ENCODE measurements at places on chromosomes 2 and 18.
A peak's percentile ranks its signal among the peaks of the same experiment; 100 is the strongest.

DNA sequence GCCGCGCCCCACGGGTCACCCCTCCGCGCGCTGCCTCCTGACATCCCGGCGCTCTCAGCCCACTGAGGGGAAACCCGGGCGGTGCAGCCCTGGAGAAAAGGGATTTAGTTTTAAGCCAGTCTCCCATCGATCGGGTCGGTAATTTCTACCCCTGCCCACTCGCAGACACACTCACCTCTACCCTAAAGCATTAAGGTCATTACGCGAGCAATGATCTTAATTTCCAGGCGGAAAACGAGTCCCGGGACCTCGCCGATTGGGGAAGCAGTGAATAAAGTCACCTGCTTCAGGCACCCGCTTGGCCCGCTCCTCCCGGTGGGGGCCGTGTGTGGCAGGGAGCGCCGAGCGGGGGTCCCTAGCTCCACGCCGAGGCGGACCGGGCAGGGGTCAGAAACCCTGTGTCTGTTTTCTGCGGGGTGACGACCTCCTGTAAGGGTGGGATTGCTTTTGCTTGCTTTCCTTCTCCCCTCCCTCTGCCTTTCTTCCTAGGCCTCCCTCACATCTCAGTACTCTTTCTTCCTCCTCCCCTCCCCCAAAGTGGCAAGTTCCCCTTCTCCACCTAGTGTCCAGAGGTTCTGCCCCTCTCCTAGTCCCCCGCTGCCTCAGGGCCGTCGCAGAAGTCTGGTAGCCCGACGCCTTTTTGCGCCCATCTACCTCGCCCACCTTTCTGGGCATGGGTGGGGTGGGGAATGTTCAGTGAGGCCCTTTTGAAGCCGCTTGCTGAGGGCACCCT is 142.6 kb downstream of the MEIS1 start:
- DNase-seq, result no peak

- peak; percentile 54 for DNase-seq
Observed at GRCh38 chr18:65753520-65753919, 2.7 kb downstream of the CDH7 start.

- DNase-seq, result no peak
Observed at GRCh38 chr2:169136885-169137534, 67.6 kb downstream of the DHRS9 start.

DNA sequence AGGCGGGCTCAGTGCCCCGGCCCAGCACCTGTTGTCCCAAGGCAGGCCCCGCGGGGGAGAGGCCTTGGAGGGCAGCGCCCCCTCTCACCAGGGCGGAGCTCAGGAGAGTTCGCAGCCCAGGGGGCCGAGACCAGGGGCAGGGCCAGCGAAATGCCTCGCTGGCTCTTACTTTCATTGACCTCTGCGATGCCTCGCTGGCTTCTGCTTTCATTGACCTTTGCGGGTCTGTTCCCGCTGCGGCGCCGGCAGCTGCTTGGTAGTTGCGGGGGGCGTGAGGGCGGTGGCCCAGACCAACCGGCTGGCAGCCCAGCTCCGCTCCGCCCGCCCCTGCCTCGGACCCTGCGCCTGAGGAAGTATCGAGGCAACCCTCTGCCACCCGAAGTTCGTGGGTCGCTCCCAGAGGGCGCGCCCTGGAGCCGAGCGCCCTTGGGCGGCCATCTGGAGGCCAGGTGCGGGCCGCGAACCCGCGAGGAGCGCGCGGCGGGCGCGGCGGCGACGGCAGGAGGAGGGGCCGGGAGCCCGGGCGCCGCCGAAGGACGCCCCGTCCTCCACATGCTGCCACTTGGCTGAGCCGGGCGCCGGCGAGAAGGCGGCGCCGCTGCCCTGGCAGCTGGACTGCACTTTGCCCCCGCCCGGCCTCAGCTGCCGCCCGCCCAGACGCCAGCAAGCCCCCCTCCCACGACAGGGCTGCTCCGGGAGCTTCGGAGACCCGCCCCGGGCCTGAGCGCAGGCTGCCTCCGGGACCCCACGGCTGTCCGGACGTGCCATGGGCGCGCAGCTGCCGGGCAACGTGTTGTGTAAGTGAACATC is 118.0 kb upstream of the MSTN start:
- DNase-seq, result peak; percentile 86

- no peak for DNase-seq
Observed at GRCh38 chr2:205216580-205216979, 465.7 kb upstream of the NRP2 start.

- no peak for DNase-seq
Observed at GRCh38 chr2:147855316-147855715, 10.5 kb downstream of the ACVR2A start.

DNA sequence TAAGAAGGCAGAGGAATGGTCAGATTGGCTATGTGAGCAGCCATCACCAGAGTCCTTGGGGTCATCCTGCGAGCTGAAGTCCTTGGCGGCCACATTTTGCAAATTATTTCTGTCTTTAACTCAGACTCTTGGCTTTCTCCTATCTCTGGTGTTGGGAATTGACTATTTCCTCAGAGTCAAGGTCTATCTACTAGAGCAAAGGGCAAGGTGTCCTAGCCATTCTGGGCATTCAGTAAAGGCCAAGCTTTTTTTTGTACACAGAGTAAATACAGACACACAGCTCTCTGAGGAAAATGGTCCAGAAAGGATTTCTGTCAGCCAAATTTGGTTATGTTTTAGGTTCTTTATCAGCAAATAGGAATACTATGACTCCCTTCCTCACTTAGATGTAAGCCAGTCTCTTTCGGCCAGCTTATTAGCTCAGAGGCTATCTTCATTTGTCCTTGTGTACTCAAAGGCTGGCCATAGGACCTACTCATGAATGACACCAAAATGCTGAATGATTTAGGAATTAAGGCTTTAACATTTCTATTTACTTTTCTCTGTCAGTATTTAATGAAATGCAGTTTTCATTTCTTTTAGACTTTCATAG is 146.5 kb downstream of the CNTNAP5 start:
- no peak for DNase-seq

DNA sequence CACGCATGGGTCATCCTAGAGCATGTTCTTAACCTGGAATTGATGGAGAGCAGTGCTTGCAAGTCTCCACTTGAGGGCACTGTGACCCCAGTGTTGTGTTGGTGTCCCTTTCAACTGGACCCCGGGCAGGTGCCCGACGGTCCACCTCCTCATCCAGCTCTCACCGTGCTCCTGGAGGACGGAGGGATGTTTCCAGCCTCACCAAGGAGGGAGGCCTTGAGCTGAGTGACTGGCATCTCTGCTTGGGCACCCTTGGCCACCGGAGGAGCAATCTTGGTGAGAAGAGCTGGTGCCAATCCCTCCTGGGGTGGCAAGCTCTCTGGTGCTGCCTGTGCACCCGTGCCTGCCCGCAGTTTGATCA is 45.4 kb upstream of the ASB18 start:
- peak; percentile 92 for DNase-seq

- no peak for DNase-seq
Observed at GRCh38 chr18:693466-694187, 18.8 kb downstream of the ENOSF1 start.

GRCh38 chr2:164510895-164511294 is 110.4 kb downstream of the GRB14 start:
- DNase-seq, result no peak

DNA sequence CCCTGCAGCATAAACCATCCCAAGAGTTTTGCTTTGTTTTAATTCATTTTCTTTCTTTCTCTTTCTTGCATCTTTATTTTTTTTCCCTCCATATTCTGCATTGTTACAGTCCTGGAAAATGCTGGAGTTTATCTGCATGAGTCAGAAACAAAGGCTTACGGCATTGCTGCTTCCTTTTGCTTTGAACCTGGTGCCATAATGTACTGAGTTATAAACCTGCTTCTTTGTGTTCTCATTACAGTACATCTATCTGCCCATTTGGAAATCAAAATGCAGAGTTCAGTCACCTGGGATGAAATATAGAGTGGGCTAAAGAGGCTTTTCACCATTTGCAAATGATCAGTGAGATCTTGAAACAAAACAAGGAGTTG is 1009.2 kb upstream of the FANCL start:
- no peak for DNase-seq

DNA sequence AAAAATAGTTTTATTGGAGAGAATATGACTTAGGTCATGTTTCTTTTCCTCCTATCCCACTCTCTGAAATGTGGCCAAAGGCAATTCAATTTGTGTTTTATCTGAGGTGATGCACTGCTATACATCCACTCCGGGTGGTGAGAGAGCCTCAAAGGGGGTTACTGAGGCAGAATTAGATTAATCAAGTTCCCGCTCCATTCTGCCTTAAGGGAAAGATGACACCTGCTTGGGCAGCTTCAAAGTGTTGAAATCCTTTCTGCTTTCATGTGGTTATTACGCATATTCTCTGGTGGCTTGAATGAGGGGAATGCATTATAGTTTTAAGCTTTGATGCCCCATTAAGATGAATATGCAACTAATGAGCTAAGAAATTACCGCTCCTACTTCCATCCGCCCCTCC is 213.0 kb upstream of the TMEFF2 start:
- DNase-seq, result no peak

GRCh38 chr18:60910534-60910933 is 422.7 kb upstream of the CDH20 start:
- DNase-seq, result no peak

GRCh38 chr2:32937602-32938448 is 8.9 kb upstream of the LTBP1 start:
- peak; percentile 74 for DNase-seq

DNA sequence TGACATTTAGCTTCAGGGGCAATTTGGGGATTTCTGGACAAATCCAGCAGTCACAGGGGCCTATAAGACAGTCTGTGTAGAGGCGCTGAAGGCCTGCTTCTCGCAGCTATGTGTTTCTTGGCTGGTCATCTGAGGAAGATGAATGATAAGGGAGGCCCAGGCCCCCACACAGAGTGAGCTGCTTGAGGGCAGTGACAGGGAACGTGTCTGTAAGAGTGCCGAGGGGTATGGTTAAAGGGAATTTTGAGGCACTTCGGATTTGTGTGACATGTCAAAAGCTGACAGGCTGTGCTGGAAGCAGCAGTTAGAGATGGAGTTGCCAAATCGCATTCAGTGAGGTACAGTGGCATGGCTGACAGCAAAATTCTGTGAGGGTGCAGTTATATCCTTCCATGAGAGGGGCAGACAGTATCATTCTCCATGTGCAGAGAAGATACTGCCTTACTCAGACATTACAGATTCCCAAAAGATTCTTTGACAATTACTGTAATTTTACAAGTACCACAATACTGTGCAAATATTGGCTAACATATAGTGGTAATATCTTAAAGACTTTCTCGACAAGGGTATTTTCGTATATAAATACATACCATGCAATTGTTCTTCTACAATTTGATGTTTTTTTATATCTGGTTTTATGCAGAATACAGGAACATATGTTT is 74.0 kb downstream of the CERS6 start:
- no peak for DNase-seq

DNA sequence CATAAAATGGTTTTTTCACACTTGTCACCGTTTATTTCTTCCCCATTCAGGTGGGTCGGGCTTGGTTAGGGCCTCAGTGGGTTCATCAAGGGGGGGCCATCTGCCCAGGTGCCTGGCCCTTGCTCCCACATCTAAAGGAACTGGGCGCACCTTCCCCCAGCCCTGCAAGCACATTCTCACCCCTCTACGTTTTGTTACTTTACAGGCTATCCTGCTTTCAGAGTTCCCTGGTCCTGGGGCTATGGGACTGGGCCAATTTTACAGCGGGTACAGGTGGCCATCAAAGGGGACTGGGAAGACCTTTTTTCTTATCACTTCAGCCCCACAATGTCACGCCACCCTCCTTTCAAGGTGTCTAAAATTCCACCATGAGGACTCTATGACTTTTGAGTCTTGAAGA is 71.8 kb upstream of the HAAO start:
- no peak for DNase-seq

GRCh38 chr2:64284751-64285150 is 140.5 kb upstream of the PELI1 start:
- DNase-seq, result no peak

GRCh38 chr2:189580241-189580651 is 340 bp downstream of the SLC40A1 start:
- DNase-seq, result peak; percentile 37

GRCh38 chr2:59046401-59047372 is 805.6 kb upstream of the FANCL start:
- DNase-seq, result no peak

DNA sequence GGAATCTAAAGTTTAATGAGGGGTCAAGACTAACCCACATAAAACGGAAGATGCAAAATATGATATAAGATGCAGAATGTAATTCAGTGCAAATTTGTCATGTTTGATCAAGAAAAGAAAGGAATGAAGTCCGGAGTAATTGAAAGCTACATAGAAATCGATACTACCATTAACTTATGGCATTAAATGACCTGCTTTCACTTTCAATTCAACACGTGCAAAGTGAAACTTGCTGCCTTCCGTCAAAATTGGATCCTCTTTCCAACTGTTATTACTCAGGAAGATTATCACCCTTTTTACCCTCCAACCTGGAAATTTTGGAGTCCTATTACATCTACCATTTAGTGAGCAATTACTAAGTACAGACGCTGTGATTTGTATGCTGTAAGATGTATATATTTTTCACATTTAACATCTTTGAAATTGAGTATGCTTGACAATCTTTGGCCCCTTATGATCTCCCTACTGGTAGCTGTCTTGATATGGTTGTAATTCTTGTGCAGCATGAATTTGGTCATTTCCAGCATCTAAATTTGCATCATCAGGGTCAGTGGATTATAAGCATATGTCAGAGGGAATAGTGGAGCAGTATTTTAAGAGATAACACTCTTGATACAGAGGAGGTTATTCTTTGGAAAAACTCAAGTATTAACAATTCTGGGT is 18.6 kb downstream of the UNC80 start:
- DNase-seq, result no peak

DNA sequence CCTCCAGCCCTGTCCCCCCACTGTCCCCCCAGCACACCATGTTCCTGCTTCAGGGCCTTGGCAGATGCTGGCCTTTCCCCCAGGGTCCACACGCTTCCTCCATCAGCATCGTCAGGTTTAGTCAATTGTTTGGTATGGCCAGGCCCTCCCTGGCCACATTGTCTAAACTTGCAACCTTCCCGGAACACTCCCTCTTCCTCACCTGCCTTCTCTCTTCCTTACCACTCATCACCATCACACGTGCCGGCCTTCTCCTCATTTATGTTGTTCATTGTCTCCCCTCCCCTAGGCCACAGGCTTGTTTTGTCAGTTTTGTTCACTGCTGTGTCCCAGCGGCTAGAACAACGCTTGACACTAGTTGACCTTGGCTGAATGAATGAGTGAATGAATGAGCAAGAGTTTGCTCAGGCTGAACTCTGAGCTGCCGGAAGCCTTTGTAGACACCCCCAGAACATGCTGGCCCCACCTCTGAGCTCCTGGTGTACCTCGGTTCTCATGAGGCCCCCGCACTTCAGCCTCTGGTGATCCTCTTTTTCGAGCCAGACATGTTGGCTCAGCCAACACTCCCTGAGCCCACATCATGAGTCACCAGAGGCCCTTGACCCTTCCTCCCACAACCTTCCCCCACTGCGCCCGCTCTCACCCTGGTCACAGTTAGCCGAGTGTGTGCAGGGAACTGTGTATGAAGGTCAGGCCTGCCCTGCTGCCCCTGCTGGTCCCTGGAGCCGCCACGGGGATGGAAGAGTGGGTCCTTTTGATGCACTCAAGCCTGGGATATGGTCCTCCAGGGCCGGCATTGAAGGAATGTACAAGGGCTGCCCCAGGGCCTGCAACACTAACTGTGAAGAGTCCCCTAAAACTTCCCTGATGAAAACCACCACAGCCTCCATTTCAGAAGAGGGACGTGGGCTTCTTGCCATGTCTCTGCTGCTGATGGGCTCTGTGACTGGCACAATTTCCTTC is 57.5 kb downstream of the HS1BP3 start:
- DNase-seq, result no peak

Data from iPS-NIHi11 (cell line).